ENCODE measurements at places on chromosomes 12 and 14.

- DNase-seq = no peak
Observed at GRCh38 chr14:82811246-82811645, 1277.6 kb upstream of the SEL1L start.

GRCh38 chr14:26204728-26205479 is 392.9 kb downstream of the NOVA1 start:
- DNase-seq = peak; percentile 21

DNA sequence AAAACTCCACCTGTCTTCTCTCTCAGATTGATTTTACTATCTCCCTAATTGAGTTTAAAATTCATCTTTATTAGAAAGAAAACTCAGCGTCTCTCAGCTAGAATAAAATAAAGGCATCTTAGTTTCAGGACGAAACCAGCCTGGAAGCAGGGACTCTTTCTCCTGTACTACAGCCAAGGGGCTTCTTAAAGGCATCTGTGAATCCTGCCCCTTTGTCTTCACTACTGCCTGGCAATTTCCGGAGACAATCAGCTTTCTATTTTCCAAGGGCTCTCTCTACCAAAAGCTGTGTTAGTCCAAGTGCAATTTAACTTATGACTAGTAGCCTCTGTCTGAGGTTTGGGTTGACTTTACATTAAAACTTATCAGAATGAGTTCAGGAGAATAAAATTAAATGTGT is 623.3 kb upstream of the FOXG1 start:
- no peak for DNase-seq

- no peak for DNase-seq
Observed at GRCh38 chr14:99325591-99325990, 53.6 kb upstream of the BCL11B start.

GRCh38 chr14:76050797-76051392 is 65.3 kb downstream of the IFT43 start:
- peak; percentile 61 for DNase-seq

DNA sequence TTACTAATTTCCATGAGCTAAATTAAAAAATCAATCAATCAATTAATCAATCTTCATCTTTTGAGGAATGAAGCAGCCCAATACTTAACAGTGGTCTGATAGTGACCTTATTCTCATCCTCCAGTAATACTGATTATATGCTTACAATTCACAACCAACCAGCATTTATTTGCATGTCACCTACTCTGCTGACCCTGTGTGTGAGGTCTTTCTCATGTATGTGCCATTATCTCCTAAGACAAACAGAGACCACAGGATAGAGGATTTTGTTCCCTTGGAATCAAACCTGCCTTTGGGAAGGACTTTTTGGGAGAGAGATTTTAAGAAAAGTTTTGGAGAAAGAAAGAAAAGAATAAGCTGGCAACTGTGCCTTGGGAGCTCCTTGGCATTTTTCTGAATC is 197.2 kb downstream of the NRXN3 start:
- no peak for DNase-seq

DNA sequence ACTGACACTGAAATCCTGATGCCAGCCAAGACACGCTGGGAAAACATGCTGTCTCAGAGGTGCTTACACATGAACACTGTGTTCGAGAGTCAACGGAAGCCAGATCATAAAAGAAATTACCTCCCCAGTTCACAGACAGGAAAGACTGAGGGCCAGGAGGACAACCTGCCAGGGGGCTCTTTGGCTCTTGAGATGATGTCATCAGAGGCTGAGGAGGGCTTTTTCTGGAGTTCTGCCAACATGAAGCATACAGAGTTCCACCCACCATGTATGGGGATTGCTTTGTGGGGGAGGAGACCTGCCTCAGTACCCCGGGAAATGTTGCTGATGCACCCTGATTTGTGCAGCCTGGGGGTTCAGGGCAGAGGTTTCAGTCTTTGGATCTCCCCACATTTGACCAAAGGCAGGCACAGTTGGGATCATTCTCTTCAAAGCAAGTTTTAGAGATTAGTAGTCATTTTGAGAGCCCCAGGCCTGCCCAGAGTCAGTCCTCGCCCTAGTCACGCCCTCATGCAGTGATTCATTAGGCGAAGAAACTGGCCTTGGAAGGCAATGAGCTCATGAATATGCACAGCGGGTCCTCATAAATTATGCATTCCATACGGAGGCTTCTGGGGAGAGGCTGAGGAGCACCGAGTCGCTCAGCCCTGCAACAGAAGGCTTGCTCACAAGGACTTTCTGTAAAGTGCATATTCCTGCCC is 34.9 kb upstream of the EML1 start:
- peak; percentile 87 for DNase-seq

DNA sequence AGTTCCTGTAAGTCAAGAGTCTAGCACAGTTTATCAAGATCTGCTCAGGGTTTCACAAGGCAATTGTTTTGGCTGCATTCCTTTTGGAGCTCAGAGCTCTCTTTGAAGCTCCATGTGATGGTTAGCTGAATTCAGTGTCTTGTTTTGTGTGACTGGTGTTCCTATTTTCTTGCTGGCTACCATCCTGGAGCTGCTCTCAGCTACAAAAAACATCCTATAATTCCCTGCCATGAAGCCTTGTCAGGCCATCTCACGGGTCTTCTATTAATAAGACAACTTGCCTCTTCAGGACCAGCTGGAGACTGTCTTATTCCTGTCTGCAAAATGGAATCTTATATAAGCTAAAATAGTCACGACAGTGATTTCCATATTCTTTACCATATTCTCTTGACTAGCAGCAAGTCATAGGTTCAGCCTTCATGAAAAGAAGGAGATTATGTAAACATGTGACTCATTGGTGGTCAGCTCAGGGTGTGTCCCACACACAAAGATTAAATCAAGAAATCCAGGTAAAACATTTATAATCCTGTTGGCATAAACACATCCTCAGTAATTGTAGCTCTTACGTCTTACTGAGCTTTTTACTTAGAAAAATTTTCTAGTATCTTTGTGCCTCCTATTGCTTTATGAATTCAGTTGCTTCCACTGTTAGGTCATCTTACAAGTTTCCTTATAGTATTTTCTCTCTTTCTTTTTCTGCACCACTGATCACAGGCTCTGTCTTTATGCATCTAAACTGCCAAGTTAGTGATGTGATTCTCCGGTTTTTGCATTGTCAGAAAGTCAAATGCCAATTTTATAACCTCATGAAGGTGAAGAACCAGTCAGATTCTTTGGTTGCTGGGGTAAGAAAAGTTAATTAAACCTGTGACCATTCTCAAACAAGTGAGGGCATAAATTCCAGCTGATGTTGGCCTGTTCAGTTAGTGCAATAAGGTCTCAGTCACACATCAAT is 378.5 kb upstream of the MGAT4C start:
- DNase-seq = peak; percentile 57

DNA sequence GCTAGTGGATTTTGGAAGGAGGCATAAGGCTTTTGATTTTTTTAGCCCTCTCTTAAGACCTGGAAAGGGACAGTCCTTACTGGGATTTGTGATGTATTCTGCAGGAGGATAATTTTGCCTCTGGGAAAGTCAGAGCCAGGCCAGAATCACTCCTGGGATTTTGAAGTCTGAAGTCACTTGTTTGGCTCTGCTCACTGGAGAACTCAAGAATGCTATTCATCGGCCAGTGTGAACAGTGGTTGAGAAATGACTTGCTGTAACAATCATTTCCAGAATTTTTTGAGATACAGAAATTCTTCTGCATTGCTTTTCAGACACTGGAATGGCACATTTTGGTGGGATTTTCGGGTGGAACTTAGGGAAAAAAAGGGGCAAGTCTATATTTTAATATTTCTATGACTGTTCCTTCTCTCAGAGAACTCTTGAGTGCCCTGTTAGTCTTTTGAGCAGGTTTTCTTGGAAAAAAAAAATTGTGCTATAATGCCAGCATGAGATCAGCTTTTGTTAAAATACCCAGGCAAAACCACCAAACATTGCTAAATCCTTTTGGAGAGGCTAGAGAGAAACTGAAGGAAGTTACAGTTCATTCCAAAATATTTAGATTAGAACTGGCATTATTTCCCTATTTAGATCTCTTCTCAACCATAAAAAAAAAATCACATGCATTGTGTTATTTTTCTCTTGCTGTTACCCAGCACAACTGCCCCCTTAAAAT is 26.1 kb upstream of the BHLHE41 start:
- peak; percentile 66 for DNase-seq

DNA sequence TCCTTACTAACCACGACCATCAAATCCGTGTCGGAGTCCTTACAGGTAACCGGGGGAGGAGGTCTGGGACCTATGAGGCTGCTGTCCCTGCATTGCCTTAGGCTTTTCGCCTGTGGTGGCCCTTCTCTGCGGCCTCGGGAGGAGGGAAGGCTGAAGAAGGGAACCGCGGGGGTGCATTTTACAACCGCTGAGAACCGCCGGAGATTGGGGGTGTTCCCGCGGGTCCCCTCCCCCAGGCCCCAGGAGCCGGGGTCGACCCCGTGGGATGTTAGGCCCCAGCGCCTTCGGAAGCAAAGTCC is 549 bp downstream of the GPHN start:
- DNase-seq = no peak

DNA sequence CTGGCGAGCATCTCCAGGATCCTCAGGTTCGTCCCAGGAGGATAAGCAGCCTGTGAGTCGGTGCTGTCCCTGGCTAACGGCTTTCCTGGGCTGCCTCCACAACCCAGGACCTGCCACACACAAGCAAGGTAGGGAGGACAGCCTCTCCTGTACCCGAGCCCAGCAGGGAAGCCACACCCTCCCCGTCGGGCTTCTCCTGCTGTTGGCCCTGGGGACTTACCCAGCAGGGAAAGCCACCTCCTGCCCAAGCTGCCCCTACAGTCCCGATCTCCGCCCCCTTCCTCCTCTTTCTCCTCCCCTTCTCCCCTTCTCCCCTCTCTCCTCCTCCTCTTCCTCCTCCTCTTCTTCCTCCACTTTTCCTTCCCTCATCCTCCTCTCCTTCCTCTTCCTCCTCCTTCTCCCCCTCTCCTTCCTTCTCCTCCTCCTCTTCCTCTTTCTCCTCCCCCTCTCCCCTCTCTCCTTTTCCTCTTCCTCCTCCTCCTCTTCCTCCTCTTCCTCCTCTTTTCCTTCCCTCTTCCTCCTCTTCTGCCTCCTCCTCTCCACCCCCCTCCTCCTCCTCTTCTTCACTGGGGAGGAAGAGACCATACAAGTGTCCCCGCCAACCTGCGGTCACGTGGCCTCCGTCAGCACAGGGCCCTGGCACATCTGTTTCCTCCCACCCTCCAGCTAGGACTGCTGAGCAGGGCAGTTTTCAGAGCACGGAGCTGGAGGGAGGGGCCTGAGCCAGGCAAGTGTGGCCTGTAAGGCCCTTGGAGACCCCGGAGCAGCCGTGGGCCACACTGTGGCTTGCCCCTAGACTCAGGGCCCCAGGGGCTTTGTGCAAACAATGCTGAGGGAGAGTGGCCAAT is 17.3 kb upstream of the RFLNA start:
- no peak for DNase-seq

DNA sequence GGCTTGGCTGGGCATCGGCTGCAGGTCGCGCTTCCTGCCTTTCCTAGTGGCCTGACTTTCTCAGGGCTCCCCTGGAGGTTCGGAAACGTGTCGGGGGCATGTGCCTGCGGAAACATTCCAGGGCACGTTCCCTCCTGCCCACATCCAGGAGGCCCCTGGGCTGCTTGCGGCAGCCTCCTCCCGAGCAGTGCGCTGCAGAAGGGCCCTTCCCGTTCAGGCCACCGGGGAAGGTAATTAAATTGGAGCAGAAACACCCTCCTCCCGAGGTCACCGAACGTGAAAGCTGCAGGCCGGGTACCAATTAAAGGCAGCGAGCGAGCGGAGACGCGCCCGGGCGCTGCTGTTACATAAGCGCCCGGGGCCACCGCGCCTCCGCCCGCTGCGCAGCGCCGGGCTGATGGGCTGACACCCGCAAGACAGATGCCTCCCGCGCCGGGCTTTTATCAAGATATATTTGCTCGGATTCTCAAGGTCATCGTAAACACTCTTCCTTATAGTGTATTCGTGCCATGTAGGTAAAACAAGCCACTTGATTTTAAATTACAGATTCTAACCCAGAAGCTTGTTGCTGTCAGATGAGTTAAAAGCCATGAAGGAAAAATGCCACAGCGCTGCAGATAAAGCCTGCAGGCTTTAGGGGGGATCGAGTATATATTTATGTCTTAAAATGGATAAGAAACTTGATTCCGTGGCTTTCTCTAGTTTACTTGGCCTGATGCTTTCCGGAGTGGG is 31.4 kb downstream of the SSPN start:
- peak; percentile 64 for DNase-seq

Measured in kidney tubule cell (primary cell).